ENCODE measurements at places on chromosomes 12 and 14. TPM values are rescaled to one million over a fixed set of nuclear protein-coding genes. Genes with fewer than 3 reads are reported as not detected.

DNA sequence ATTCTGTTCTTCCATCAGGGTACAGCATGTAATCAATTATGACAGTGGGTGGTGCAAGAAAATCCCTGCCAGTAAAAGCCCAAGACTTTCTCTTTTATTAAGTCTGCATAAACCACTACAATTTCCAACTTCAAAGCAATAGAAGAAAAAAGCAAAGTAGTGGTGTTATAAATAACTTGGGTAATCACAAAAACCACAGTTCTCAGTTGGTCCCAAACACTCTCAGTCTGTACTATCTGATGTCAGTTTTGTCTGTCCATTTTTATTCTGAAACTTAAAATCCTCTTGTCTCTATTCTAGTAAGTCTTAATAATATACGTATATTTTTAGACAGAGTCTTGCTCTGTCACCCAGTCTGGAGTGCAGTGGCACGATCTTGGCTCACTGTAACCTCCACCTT, 8.8 kb upstream of the TIGAR start:
- H3K27ac ChIP-seq = no peak overlapping the region
- peaks cover 2% of the 10 kb centered on the region for H3K4me1 ChIP-seq
- H3K4me3 ChIP-seq = no peak overlapping the region
- DNase-seq = no peak

DNA sequence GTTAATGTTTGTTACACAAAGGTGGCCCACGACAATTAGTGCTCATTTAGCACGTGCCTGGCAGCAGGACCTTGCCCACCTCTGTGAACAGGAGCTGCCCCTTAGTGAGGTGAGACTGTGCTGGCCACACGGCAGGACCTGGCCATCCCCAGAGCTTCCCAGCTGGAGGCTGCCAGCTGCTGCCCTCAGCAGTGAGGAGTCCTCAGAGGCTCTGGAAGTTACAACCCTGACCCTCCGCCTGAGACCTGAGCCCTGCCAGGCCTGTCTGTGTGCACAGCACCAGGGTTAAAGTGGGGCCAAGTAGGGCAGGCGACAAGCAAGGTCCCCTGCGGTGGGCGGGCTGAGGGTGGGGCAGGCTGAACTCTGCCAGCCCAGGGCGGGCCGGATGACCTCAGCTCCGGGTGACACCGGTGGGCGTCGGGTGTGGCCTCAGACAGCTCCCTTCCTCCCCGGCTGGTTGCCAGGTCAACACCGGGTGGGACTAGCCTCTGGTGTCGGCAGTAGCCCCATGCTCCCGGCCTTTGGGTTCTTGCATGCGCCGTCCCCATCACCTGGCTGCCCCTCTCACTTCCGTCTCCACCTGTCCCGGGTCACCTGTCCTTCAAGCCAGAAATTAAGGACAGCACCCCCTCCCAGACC, 9.2 kb upstream of the LBHD2 start:
- DNase-seq = peak; percentile 27
- no peaks in the 10 kb centered on the region for H3K36me3 ChIP-seq
- H3K27ac ChIP-seq = no peak overlapping the region
- H3K4me1 ChIP-seq = no peaks in the 10 kb centered on the region

Gene NFATC4
- not detected for total RNA-seq

Gene RND1
- total RNA-seq = 3.5 TPM

Gene TGFB3
- total RNA-seq = 2.2 TPM

Measured in activated CD4-positive, alpha-beta memory T cell treated with anti-CD3 and anti-CD28 coated beads for 36 hours (primary cell).